ENCODE measurements at places on chromosomes 4 and X.

DNA sequence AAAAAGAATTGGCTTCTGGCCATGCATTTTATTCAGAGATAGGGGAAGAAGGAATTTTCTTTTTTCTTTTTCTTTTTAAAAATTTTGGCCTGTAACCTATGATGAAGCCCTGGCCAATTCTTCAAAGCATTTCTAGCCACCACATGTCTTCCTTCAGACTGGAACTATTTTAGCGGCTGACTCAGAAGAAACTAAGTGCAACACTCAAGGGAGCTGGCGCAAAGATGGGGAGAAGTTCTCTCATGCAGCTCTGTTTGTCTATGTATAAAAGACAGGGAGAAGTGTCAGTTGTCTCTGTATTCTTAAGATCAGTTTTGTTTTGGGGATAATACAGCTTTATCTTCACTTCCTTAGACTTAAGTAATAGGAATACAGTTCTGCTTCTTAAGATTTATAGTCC, 46.1 kb downstream of the MBNL3 start:
- DNase-seq = no peak

GRCh38 chrX:78979789-78980464, 34.7 kb downstream of the P2RY10 start:
- no peak for DNase-seq

DNA sequence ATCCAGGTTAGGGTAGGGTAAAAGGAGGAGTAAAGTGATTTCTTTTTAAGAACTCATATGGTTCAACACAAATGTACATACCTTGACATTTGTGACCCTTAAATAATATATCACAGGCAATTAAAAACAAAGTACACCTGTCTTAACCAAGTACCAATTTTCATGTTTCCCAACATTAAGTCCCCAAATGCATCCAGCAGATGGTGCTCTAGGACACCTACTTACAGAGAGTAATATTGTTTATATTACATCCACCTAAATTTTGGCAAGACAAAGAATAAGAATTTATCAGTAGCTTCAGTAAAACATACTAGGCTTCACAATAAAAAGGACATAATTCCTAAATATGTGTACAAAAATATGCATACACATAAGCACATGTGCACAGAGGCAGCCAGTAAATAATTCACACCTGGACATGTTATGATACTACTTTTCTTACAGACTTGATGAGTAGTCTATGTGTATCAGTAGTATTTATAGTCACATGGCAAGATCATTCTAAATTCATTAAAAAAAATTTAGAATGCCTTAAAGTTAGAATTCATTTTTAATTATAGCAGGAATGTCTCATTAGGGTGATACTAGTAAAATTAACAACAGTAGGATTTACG, 219.7 kb downstream of the DCLK2 start:
- no peak for DNase-seq

DNA sequence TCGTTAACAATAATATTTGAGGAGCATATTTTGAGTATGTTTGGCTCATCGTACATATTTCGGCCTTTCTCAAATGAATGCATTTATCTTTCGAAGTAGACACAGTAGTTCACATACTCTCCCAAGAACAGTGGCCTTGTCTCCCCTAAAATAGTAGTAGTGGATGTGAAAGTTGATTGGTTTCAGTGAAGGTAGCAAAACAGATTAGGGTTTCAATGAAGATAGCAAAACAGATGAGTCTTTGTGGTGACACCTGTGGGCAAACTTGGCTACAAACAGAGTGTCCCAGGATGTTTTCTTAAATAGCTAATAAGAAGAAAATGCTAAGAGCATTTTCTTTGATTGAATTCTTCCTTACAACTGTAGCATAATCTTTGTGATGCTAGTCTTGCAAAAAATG, 67.0 kb downstream of the USP9X start:
- no peak for DNase-seq

DNA sequence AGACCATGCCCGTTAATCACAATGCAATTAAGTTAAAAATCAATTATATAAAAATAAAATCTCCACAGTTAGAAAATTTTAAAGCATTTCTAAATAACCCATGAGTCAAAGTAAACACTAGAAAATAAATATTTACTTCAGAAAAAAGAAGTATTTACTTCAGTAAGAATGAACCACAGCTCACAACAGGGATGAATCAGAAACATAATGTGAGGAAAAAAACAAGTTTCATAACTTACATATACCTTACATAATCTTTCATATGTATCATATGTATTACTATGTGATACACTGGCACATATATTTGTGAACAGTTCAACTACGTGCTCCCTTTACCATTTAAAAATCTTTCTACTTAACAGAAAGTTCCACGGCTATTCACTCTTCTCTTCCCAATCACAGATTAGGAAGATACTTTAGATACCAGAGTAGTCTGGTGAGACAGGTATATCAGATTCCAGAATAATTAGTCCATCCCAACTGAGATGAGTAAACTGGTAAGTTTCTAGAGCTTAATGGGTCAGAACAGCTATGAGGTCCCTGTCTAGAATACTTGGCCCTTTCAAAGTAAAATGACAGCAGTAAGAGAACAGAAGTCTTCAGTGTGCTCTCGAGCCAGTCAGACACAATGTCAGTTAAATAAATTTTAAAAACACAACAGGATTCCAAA, 70.3 kb downstream of the SH3RF1 start:
- no peak for DNase-seq

DNA sequence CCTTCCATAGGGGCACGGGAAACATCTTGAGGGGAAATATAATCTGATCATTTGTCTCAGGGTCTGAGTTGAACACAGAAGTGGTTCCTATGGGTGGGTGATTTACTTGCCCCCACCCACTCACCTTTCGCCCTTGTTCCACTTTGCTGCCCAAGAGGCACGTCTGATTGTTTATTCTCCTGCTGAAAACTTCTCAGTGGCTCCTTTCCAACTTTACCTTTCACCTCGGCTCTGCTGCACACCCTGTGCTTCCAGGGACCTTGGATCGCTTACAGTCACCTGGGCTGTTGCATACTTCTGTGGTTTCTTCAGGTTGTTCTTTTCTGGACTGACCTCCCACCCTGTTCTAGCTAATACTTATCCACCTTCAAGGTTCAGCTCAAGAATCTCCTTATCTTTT, 213.4 kb upstream of the JADE1 start:
- no peak for DNase-seq

- DNase-seq = no peak
These were observed 215.9 kb upstream of the AADAT start for GRCh38 chr4:170305627-170306026.

GRCh38 chr4:61485056-61485455, 284.9 kb downstream of the ADGRL3 start:
- DNase-seq = no peak

All from AG09309 (cell line).